Esophagus squamous epithelium (tissue), 5 donors: ENCODE measurements at places on chromosomes 4 and X.

DNA sequence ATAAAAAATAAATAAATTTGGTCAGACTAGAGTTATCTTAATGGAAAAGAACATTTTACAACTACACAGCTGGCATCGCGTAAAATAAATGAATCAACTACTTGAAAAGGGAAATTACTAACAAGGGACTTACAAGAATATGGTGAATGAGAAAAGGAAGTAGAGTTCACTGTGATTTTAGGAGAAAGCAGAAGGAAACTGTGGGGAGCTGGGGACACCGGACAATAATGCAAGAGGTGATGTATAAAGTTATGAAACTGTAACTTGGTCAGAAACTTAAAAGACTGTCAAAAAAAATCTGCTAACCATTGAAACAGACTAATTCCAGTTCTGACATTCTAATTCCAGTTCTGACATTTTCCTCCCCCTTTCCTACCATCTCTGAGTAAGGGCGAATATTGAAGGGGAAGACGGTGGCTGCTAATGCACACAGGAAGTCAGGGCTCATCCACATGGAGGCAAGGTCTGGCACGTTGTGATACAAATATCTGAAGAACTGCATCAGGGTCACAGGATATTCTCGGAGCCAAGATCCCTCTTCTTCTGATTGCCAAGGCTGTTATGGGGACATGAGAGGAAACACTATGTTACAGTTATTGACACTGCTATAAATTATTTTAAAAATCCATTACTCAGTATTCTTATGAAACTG is 170.5 kb downstream of the CDS1 start:
- peaks cover 80% of the 10 kb centered on the region for H3K36me3 ChIP-seq
- no peak overlapping the region for H3K27ac ChIP-seq
- DNase-seq: no peak
- no peak overlapping the region for H3K4me3 ChIP-seq
- H3K4me1 ChIP-seq: no peaks in the 10 kb centered on the region

- no peaks in the 10 kb centered on the region for H3K27me3 ChIP-seq
- no peak overlapping the region for H3K27ac ChIP-seq
- no peak overlapping the region for H3K4me3 ChIP-seq
- no peak for DNase-seq
- no peaks in the 10 kb centered on the region for H3K4me1 ChIP-seq
- H3K36me3 ChIP-seq: no peaks in the 10 kb centered on the region
Measured at GRCh38 chr4:120544838-120545237, 377.7 kb downstream of the PRDM5 start.

- H3K36me3 ChIP-seq: no peaks in the 10 kb centered on the region
- H3K27ac ChIP-seq: no peak overlapping the region
- no peaks in the 10 kb centered on the region for H3K4me1 ChIP-seq
- H3K27me3 ChIP-seq: no peaks in the 10 kb centered on the region
- no peak for DNase-seq
Measured at GRCh38 chr4:167555338-167556022, 321.2 kb upstream of the SPOCK3 start.

GRCh38 chr4:74235135-74235534 is 73.1 kb upstream of the EPGN start:
- DNase-seq: no peak
- H3K4me3 ChIP-seq: no peak overlapping the region
- no peaks in the 10 kb centered on the region for H3K4me1 ChIP-seq
- no peak overlapping the region for H3K27ac ChIP-seq
- no peaks in the 10 kb centered on the region for H3K27me3 ChIP-seq

DNA sequence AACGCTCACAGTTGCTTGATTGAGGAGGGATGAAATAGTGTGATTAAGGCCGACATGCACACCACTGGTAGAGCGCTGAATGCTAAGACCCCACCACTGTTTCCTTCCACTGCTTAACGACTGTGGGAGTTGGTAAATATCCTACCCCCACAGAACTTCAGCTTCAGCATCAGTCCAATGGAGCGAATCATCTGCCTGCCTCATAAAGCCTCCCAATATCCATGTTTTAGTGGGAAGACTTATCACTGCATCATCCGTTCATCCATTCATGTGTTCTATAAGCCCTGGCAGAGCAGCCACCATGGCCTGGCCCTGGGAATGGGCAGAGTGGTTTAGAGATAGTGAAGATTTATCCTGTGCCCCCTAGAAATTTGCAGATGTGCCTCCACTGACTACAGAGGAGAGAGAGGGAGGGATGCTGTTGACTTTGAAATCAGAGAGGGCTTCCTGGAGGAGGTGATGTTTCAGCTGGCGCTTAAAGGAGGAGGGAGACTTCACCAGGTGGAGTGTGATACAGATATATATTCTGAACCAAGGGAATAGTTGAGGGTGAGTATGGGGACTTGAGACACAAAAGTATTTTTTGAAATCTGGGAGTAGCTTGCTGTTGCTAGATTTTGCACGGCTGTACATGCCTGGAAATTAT is 71.9 kb upstream of the STX18 start:
- no peak overlapping the region for H3K4me3 ChIP-seq
- H3K27me3 ChIP-seq: no peaks in the 10 kb centered on the region
- DNase-seq: no peak
- H3K27ac ChIP-seq: no peak overlapping the region

GRCh38 chrX:41351923-41352322 is 18.0 kb downstream of the DDX3X start:
- H3K4me1 ChIP-seq: peaks cover 22% of the 10 kb centered on the region
- peaks cover 19% of the 10 kb centered on the region for H3K36me3 ChIP-seq
- no peak for DNase-seq
- H3K4me3 ChIP-seq: no peak overlapping the region

- no peaks in the 10 kb centered on the region for H3K36me3 ChIP-seq
- H3K27ac ChIP-seq: no peak overlapping the region
- no peaks in the 10 kb centered on the region for H3K4me1 ChIP-seq
- no peak for DNase-seq
Measured at GRCh38 chr4:11801466-11802446, 373.1 kb upstream of the HS3ST1 start.

GRCh38 chr4:92254767-92255442 is 48.9 kb upstream of the GRID2 start:
- no peak overlapping the region for H3K27ac ChIP-seq
- H3K27me3 ChIP-seq: no peaks in the 10 kb centered on the region
- no peak for DNase-seq
- H3K4me3 ChIP-seq: no peak overlapping the region
- no peaks in the 10 kb centered on the region for H3K4me1 ChIP-seq
- no peaks in the 10 kb centered on the region for H3K36me3 ChIP-seq

DNA sequence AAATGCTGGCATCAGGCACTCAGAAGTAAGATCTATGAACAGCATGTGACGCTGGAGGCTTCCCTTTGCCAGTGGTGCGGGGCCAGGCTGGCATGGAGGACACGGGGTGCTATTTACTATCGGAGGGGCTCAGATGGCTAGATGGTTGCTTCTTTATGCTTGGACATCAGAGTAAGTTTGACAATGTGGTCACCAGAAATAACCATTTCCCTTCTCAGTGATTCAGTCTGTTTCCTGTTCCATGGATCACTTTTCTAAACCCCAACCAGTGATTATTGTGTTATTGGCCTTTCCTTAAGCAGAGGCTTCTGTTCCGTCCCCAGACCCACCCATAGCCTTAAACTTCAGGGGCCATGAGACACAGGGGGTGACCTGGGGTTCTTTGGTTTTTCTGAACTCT is 55.4 kb upstream of the DHX15 start:
- no peak for DNase-seq
- no peak overlapping the region for H3K4me3 ChIP-seq
- H3K27me3 ChIP-seq: no peaks in the 10 kb centered on the region
- no peaks in the 10 kb centered on the region for H3K4me1 ChIP-seq

DNA sequence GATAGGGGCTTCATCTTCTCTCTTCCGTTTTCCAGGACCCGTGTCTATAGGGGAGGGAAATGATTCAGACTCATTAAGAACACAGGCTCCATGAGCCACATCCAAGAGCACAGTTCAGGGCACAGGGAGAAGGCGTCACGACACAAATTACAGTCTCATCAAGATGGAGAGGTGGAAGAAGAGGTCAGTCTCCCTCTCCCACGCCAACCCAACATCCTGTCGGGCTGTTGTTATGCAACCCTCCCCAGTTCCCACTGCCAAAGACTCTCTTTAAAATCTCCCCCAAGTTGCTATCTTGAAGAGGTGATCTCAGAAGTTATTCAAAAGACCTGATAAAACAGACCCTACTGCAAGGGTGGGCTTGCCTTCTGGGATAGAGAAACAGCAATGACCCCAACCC is 12.6 kb downstream of the ZMYM3 start:
- no peak for DNase-seq
- peaks cover 7% of the 10 kb centered on the region for H3K4me1 ChIP-seq
- H3K27me3 ChIP-seq: no peaks in the 10 kb centered on the region
- H3K36me3 ChIP-seq: peaks cover 68% of the 10 kb centered on the region

- H3K36me3 ChIP-seq: no peaks in the 10 kb centered on the region
- no peak overlapping the region for H3K4me3 ChIP-seq
- DNase-seq: no peak
- no peak overlapping the region for H3K27ac ChIP-seq
Measured at GRCh38 chr4:3911252-3911856, 145.2 kb downstream of the ADRA2C start.

GRCh38 chrX:136867518-136867917 is 13.0 kb downstream of the RBMX start:
- no peak overlapping the region for H3K4me3 ChIP-seq
- no peaks in the 10 kb centered on the region for H3K27me3 ChIP-seq
- no peaks in the 10 kb centered on the region for H3K4me1 ChIP-seq
- H3K27ac ChIP-seq: no peak overlapping the region
- no peak for DNase-seq

DNA sequence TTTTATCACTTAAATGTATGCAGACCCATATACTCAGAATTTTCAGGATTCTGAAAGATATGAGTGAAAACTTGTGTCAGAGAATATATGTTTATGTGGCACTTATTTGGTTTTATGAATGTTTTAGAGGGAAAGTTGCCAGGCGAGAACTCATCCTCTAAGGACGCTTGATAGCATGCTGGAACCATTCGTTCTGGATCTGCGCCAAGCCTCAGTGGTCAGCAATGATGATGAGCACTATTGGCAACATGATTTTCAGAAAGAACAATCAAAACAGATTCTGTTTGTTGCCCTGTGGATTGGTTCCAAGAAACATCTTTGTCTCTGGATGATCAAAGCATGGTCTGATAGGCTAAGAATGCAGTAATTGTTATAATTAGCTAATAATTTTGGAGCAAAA is 32.1 kb upstream of the RAPGEF2 start:
- no peak for DNase-seq
- peaks cover 14% of the 10 kb centered on the region for H3K4me1 ChIP-seq
- H3K36me3 ChIP-seq: no peaks in the 10 kb centered on the region

DNA sequence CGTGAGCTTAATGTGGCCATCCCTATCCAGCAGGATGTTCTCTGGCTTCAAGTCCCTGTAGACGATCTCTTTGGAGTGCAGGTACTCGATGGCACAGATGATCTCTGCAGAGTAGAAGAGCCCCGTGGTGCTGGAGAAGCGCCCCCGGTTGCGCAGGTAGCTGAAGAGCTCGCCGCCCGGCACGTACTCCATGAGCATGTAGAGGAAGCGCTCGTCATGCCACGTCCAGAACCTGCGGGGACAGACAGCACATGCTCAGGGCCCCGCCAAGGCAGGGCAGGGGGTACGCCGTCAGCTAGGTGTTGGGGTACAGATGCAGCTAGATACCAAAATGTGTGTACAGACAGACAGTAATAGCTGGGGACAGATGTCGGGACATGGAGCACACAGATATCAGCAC is 58.3 kb downstream of the PRKX start:
- H3K4me3 ChIP-seq: no peak overlapping the region
- H3K4me1 ChIP-seq: no peaks in the 10 kb centered on the region
- H3K36me3 ChIP-seq: peaks cover 22% of the 10 kb centered on the region
- no peak for DNase-seq
- H3K27me3 ChIP-seq: no peaks in the 10 kb centered on the region

- no peak for DNase-seq
- no peak overlapping the region for H3K4me3 ChIP-seq
- no peaks in the 10 kb centered on the region for H3K27me3 ChIP-seq
- no peaks in the 10 kb centered on the region for H3K4me1 ChIP-seq
- no peak overlapping the region for H3K27ac ChIP-seq
Measured at GRCh38 chr4:142365391-142365790, 480.7 kb downstream of the INPP4B start.

DNA sequence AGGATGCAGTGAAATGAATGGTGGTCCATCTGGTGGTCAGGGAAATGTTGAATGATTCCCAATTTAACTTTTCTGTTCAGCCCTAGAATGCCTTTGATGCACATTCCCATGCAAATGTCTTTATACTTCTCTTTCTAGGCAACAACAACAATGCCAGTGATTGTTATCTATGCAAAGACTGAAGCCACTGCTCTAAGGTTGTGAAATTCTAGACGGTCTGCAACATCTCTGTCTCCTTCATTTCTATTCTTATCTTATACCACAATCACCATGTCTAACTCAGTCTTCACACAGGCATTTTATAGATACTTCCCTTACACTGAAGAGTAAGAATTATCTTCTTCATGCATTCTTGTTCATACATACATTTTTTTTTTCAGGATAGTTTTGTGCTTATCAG is 84.5 kb downstream of the HPGD start:
- no peaks in the 10 kb centered on the region for H3K27me3 ChIP-seq
- no peaks in the 10 kb centered on the region for H3K4me1 ChIP-seq
- H3K4me3 ChIP-seq: no peak overlapping the region
- DNase-seq: no peak
- H3K27ac ChIP-seq: no peak overlapping the region

GRCh38 chr4:126725906-126726305 is 906.9 kb upstream of the INTU start:
- no peak overlapping the region for H3K4me3 ChIP-seq
- H3K27me3 ChIP-seq: no peaks in the 10 kb centered on the region
- H3K36me3 ChIP-seq: no peaks in the 10 kb centered on the region
- DNase-seq: no peak
- H3K4me1 ChIP-seq: no peaks in the 10 kb centered on the region

- no peak for DNase-seq
- H3K4me3 ChIP-seq: no peak overlapping the region
- H3K36me3 ChIP-seq: no peaks in the 10 kb centered on the region
- no peaks in the 10 kb centered on the region for H3K4me1 ChIP-seq
Measured at GRCh38 chr4:176882206-176882605, 89.5 kb upstream of the VEGFC start.

DNA sequence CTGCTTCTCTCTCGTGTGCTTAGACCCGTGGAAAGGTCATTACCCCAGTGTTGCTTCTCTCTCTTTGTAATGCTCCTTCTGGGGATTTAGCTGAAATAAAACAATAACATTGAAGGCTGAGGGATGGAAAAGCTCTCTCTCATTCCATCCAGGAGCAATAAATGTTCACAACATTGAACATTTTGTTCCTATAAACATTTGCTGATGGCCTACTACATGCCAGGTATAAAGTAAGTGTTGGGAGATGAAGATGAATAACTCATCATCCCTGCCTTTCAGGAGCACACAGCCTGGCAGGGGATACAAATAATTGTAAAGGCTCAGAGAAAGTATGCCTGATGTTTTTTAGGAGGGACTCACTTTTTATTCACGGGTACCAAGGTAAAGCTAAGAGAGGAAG is 158.1 kb downstream of the KDR start:
- H3K27ac ChIP-seq: no peak overlapping the region
- no peak for DNase-seq
- H3K36me3 ChIP-seq: no peaks in the 10 kb centered on the region
- no peaks in the 10 kb centered on the region for H3K27me3 ChIP-seq
- peaks cover 5% of the 10 kb centered on the region for H3K4me1 ChIP-seq

GRCh38 chrX:139039041-139039440 is 327.5 kb upstream of the FGF13 start:
- no peaks in the 10 kb centered on the region for H3K36me3 ChIP-seq
- no peak for DNase-seq
- H3K4me1 ChIP-seq: no peaks in the 10 kb centered on the region
- no peaks in the 10 kb centered on the region for H3K27me3 ChIP-seq
- H3K27ac ChIP-seq: no peak overlapping the region

- no peak overlapping the region for H3K27ac ChIP-seq
- no peak overlapping the region for H3K4me3 ChIP-seq
- no peak for DNase-seq
- H3K36me3 ChIP-seq: no peaks in the 10 kb centered on the region
- H3K4me1 ChIP-seq: no peaks in the 10 kb centered on the region
Measured at GRCh38 chr4:160864253-160864652, 1299.5 kb downstream of the FSTL5 start.
